Right ventricle myocardium inferior (tissue), 1 donor: ENCODE measurements at places on chromosomes 4 and X. TPM values are rescaled to one million over a fixed set of nuclear protein-coding genes. Genes with fewer than 3 reads are reported as not detected.

GRCh38 chr4:95289028-95289634, 259.6 kb downstream of the UNC5C start:
- no peak for DNase-seq

- no peak for DNase-seq
These were observed 69.8 kb downstream of the ARHGEF38 start for GRCh38 chr4:105622269-105622668.

The DGKK gene
- total RNA-seq = not detected

DNA sequence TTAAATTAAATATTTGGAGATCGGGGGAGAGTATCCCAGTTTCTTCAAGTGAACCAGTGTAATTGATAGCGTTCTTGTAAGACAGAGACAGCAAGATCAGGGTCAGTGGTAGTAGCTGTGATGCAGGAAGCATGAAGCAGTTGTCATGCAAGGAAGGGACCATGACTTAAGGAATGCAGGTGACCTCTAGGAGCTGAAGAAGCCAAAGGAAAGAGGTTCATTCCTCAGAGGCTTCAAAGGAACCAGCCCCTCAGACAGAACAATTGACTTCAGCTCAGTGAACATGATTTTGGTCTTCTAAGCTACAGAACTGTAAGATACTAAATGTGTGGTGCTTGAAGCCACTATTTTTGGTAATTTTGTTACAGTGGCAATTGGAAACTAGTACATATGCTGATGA, 51.6 kb downstream of the GLRB start:
- no peak for DNase-seq

The ADGRA3 gene
- 32.5 TPM for total RNA-seq

The DMRTC1B gene
- total RNA-seq = not detected

DNA sequence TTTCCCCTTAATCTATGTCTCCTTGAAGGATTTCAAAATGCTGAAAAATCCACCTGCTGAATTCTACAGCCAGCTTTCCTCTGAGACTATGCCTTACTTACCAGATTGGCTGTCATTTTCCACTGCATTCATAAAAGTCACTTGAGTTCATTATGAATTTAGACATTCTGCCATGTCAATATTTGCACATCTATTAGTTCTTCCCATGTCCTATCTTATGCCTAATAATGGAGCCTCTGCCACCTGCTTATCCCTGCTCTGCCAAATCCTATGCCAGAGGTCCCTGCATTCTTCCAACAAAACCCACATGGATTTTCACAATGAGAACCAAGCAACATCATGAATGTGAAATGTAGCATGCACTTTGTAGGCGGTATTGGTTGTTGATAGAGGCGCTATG, 42.6 kb downstream of the GASK1B start:
- no peak for DNase-seq

GRCh38 chr4:118749347-118749988, 64.3 kb downstream of the METTL14 start:
- no peak for DNase-seq

DNA sequence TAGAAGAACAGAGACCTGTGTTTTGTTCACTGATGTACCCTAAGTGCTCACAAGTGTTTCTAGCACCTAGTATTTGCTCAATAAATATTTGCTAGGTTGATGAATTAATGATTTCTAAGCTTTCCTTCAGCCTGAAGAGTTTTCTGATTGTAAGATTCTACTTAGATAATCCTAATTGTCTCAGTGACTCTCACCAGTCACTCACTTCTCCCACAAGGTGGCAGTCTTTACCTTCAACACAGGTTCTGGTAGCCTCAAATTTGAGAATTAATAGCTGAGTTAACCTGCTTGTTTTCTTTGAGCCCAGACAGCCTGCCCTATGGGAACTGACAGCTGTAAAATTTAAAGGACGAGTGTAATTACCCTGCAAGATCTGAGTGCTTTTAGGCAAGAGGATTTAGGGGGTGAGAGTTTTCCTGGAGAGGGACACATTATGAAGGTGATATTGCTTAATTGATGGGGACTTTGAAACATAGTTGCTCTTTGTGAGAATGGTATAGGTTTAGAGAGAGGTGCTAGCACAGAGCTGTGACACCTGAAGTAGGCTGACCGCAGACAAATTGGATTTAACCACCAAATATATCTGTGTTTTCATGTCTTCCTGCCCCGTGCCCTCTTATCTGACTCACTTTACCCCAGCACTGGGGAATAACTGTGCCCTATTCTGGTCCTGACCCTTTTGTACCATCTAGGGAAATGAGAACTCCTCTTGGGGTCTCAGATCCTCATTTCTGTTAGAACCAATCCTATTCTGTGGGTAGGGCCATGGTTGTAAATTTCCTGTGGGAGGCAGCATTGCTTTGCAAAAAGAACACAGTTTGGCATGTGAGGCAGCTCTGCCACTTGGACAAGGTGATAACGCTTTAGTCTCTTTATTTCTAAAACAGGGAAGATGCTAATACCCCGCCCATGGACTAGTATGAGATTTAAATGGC, 27.7 kb downstream of the CD38 start:
- DNase-seq = no peak

DNA sequence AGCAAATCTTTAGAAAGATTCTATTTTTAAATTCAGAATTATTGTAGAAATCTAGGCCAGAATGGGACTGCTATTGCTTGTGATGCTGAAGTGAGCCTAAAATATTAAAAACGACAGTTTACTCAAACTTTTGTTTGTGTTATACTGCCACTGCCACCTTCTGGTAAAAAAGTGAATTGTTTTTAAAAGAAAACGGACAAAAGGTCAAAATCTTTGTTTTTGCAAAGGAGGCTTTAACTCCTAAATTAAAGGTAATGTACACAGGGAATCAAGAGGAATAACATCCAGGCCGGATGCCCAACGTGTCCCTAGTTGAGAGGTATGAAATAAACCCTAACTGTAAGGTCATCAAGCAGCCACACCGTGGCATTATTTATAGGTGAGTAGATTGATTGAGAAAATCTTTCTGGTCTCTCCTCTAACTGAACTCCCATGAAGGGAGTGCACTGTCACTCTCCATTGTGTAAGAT, 338.3 kb upstream of the GALNT7 start:
- DNase-seq = no peak

GRCh38 chr4:57125996-57126395, 15.8 kb upstream of the IGFBP7 start:
- no peak for DNase-seq
